HAP-1 (cell line): ENCODE measurements at places on chromosomes 4 and X.

DNA sequence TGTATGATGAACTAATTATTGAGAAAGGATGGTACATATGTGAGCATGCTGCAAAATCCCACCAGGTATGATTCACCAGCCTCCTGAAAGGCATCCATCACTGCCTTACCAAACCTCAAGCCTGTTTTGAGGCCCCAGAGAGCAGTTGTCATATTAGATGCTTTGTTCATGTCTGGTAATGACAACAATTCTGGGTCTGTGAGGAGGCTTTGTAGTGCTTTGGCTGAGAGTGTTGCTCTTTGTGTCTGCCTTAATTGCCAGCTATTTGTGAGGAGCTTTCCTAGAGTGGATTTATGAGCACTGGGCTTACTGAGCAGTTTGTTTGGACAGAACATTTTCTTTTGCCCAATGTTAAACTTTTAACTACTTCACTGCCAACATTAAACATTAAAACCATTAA, 69.2 kb downstream of the HEPH start:
- no peak for DNase-seq

DNA sequence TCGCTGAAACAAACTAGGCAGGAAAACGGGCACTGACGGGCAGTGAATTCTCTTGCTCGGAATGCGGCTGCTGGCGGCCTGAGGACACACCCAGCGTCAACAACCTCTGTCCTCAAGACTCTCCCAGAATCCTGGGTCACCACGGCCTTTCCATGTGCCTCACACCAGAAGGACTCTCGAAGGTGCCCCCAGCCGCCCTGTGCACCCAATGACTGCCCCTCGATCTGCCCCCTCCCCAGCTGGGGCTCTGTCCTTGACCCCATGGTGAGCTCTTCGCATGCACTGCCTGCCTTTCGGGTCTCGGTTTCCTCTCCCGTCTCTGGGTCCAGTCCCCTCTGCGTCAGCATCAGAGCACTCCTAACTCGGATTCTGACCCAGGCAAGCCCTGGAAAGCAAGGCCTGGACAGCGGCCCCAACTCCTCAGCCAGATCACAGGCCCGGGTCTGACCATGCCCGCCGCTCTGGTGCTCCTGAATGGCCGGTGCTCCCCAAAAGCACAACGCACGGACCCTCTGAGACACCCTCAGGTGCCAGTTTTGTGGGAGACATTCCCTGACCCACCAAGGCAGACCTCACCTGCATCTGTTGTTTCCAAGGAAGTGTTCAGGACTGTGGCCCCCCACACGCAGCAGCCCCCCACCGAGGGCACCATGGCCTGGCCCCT, 56.0 kb downstream of the ACOX3 start:
- no peak for DNase-seq

DNA sequence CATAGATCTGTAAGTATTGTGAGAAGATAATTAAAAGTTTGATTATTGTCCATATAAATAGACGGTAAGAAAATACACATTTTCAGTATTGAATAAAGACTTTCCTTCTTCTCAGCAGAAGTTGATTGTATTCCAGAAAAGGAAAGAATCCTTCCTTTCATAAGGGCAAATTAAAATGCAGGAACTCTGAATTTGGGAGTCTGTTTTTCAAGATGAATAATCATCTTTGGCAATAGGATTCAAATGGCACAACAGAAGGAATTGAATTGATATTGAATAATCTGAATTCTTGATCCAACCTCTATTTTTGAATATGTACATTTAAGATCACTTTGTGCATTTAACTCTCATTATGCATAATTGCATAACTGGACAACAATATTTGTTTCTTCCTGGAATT, 149.3 kb downstream of the DMD start:
- no peak for DNase-seq

DNA sequence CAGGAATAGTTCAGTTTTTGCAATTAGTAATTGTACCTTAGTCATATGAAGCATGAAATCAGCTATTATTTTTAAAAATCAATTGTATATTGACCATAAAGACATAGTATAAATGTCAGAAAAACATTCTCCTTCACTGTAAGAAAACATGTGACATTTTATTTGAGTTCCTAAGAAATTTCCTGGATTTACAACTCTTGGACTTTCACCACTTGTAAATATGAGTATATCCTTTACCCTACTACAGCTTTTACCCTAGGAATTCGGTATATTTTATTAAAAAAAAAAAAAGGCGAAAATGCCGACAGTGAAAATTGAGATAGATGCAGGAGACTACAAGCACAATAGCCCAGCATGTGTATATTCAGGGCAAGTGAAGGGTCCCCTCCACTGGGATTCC, 14.9 kb downstream of the ADH1A start:
- no peak for DNase-seq

DNA sequence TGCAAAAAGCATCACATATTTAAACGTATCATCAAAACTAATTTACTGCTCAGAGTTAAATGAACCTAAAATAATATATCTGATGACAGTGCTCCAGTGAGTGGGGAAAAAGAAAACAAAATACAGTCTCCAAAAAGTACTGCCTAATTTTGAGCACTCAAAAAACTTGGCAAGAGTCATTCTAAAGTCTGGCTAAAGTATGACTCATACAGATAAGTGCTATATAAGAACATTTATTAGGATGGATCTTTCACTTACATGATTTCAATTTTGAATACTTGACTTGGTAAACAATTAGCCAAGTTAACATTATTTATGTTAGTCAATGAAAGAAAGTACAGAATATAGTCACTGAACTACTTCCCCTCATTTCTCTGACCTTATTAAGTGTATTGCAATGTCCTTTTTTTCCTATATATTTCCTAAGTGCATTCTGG, 27.2 kb downstream of the FBXO8 start:
- no peak for DNase-seq

DNA sequence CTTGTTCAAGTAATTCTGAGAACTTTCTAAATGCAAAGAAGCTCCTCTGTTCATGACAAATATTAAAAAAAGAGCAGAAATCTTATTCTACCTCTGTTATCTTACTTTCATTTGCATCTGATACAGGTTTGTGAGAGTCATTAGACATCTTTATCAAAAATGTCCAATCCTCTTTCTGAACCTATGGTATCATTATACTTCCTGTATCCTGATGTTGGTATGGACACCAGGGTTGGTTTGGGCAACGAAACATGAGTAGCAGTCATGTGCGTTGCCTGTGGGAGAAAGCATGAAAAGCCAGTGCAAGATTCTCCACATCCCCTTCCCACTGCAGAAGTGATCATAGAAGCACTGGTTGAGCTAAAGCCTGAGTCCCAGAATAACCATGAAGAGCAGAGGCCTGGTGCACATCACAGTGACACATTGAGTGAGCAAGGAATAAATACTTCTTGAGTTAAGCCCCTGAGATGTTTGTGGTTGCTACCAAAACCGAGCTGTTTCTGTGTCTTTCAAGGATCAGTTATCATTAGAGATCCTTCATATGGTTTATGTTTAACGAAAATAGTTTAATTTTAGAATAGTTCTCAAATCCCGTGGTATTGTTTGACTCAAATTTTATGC, 197.2 kb downstream of the BANK1 start:
- DNase-seq, result no peak

GRCh38 chrX:2756548-2756947, 4.7 kb downstream of the XG start:
- DNase-seq, result no peak

DNA sequence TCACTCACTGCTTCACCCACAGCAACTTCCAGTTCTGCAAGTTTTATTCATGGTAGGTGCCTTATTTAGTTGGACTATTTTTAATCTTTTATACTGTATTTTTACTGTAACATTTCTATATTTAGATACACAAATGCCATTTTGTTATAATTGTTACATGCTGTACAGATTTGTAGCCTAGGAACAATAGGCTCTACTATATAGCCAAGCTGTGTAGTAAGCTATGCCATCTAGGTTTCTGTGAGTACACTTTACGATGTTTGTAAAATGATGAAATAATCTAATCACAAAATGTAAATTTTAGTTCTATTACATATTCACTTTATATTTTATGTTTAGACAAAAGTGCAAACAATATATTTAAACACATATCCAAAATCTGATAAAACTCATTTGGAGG, 1187.8 kb downstream of the TECRL start:
- no peak for DNase-seq

GRCh38 chrX:154092371-154092770, 5.1 kb downstream of the MECP2 start:
- peak; percentile 40 for DNase-seq

- DNase-seq, result no peak
These were observed 227.8 kb upstream of the CXXC4 start for GRCh38 chr4:104722467-104722866.

DNA sequence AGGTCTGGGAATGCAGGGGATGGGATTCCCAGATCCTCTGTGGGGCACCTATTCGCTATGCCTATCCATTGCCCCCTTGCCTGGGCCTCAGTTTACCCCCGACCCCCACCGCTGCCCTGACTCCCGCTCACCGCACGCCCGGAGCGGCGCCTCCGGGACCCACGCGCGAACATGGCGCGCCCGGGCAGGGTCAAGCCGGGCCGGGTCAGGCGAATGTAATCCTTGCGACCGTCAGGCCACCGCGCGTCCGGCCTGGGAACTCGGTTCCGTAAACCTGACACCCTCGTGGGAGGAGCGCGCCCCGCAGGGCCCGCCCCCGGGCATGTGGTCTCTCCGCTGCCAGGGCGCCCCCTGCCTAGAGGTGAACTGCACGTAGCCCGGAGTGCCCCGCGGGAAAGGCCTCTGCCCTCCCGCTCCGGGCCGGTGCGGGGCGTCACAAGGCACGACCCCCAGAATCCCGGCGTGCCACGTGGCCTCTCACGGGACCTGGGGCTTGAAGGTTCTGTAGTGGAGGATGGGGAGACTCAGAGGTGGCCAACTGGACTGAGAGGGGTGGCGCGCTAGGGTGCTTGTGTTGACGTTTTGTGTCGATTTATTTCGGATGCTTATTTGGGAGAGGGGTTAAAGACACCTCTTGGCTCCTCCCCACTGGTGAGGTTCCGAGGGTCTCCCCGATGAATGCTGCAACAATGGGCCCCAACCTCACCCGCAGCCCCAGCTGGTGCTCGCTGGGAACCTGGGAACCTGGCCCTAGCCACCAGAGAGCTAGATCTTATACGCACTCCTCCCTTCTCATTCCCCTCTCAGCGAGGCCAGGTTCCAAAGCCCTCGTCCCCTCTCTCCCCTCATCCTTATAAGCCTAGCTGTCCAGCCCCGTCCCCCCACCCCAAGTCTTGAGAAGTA, at the start of gene PRICKLE3:
TSS of gene PRICKLE3 (minus strand) at position 249 of the 903 bp plus-strand sequence. CDS start at position 173, 76 bp downstream.
- peak; percentile 67 for DNase-seq
